ENCODE measurements at places on chromosomes 12 and 14. TPM values are rescaled to one million over a fixed set of nuclear protein-coding genes. Genes with fewer than 3 reads are reported as not detected.

GRCh38 chr12:98280621-98281020 lies 234.8 kb upstream of the TMPO start:
- no peak for DNase-seq

GRCh38 chr14:39099748-39100147 lies 3.3 kb downstream of the SEC23A start:
- DNase-seq, result no peak

GRCh38 chr14:26026384-26026783 lies 571.4 kb downstream of the NOVA1 start:
- no peak for DNase-seq

DNA sequence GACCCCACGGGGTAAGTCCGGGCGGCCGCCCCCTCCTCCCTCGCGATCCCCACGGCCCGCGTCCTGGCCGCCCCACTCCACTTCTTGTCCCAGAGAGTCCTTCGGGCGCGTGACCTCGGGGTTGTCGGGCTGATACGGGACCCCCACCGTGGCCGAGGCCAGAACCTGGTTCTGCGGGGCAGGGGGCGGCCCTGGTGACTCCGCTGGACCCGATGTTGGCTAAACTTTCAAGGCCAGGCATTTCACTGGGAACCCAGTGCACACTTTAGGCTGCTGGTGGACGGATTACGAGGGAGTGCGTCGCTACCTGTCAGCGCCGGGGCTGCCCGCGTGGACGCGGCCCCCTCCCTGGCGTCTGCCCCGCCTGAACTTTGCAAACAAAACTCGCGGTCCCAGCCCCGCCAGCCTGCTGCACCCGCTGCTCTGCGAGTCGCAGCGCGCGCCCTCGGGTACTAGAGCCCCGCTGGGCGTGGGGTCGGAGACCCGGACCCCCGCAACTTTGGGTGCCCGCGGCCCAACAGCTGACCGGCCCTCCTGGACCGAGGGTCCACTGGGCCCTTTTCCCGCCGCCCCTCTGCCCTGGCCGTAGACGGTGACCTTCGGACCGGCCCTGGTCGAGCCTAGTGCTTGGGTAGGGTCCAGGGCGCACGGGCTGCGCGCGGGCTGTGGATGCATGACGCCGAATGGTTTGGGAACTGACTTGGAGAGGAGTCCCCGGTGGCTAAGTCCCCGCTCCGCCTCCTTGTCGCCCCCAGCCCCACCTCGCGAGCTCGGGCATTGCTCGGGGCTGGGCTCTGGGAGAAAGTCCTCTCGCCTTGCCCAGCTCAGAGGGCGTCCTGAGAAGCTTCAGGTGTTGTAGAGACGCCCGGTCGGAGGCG lies 624 bp downstream of the RIN3 start:
- DNase-seq, result peak; percentile 50

- no peak for DNase-seq
These were observed 285.8 kb upstream of the G2E3 start for GRCh38 chr14:30272848-30273832.

- DNase-seq, result no peak
These were observed 31.2 kb downstream of the SLC39A9 start for GRCh38 chr14:69429643-69430042.

DNA sequence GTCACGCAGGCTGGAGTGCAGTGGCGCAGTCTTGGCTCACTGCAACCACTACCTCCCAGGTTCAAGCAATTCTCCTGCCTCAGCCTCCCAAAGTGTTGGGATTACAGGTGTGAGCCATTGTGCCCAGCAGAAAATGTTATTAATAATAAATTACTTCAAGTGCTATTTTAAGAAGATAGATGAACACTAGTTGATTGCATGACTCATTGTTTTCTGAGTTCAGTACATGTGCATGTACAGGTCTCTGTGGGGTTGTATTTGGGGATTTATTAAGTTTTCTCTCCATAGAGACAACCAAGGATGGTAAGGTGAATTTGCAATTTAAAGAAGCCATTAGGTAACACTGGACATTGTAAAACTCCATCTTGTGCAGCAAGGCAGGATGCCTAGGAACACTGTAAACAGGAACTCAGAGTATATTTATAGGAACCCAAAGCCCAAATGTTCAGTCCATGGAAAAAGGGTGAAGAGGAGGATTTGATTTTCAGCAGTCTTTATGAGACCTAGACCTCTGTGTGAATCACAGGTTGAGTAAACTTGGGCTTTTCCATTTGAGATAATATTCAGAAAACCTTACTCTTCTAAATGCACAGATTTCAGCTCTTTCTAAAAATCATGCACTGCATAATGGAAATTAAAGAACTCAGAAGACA lies 49.3 kb upstream of the TMPO start:
- DNase-seq, result no peak

DNA sequence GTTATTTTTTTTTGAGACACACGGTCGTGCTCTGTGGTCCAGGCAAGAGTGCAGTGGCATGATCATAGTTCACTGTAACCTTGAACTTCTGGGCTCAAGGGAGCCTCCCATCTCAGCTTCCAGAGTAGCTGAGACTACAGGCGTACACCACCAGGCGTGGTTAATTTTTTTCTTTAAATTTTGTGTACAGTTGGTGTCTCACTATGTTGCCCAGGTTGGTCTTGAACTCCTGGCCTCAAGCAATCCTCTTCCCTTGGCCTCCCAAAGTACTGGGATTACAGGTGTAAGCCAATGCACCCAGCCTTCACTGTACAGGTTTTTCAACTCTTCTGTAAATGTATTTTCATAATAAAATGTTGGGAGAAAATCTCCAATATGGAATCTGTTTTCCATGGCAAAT lies 5.7 kb upstream of the KLC1 start:
- DNase-seq, result no peak

DNA sequence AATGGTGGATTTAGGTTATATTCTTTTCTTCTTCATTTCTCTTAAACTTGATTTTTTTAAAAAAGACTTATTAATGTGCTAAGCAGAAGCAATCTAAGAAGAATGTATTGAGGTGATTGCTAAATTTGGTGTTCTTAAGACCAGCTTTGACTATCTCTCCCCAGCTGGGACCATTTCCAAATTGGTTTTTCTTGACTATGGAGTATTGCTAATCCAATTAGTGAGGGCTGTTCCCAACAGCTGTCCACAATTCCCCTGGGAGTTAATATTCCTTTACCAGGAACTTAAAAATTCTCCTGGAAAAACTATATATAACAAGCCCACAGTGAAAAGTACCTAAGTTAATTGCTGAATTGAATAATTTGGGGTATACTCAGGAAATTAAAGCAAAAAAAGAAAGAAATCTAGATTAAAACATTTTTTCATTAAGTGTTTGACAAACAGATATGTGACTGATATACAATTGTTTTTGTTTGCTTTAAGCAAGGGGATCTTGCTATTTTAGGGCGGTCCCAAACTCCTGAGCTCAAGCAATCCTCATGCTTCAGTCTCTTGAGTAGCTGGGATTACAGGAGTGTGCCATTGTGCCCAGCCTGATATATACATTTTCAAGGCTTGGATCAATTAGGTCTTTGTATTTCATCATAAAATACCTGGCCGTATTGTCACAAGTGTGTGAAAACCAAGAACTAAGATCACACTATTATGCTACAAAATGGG lies 105.0 kb downstream of the FAR2 start:
- peak; percentile 70 for DNase-seq

DNA sequence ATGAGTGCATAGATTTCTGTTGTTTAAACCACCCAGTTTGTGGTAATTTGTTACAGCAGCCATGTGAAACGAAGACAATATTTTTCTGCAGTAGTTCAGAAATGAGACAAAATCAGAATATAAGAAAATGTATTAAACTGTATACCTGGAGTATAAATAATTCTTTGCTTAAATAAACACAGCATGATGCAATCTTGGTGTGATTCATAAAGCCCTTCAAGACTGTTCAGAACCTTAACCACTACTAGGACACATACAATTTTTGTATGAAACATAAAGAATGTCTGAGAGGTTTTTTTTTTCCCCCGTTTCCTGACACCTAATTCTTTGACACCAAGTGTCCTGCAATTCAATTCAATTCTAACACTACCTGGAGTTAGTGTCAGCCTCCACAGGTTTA lies 10.5 kb downstream of the C12orf75 start:
- DNase-seq, result no peak

DNA sequence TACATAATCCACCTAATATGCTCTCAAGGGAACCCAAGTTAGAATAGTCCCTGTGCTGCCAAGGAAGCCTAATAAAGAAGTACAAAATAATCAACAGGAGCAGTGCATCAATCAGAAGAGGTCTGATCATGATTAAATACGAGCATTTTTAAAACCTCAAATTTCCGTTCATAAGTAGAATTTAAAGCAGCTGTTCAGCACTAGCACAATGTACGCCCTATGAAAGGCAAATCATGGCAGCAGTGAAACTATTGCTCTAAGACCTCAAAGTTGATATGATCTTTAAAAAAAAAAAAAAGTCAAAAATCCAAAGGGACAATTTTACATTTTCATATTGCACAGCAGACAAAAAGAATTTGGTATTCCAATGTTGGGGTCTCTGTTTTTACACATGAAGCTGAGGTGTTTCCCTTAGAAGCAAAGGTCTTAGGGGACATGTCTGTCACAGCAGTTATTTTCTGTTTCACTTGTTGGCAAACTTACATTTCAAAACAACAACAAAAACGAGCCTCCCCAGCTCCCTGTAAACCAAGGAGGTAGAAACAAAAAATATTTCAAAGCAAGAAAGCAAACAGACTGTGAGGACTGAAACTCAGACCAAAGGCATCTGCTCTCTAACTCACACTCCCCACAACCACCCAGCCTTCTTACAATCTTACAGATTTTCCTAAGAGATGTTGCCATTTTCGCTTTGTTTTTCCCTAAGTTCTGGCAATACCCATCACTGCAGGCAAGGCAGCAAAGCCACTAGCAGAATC lies 28.2 kb downstream of the SOX5 start:
- DNase-seq, result peak; percentile 7

GRCh38 chr12:69533844-69534243 lies 51.4 kb upstream of the CCT2 start:
- no peak for DNase-seq

- no peak for DNase-seq
These were observed 27.0 kb downstream of the MAP3K9 start for GRCh38 chr14:70782361-70782760.

GRCh38 chr14:49687942-49688700 lies at the start of gene POLE2:
Gene POLE2 (minus strand): TSS chr14:49688214. CDS start chr14:49688203, 11 bp downstream.
- DNase-seq, result peak; percentile 89

DNA sequence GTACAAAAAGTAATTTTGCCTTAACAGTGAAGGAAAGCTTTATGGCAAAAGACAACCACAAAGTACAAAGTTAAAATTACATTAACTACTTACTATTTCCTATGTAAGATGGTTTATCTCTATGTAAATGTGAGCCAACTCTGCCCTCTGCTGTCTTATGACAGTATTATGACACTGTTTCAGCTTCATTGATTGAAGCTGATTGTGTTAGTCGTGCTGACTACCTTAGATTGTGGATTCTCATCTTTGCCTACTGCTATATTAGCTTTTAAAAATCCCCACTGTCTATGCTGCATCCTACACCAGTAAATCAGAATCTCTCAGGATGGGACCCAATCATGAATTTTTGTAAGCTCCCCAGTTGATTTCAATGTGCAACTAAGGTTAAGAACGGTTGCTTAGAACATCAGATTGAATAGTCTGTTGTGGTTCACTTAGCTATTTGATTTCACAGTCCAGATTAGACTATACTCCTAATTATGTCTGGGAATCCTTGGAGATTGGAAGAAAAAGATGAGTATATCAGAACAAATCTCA lies 12.2 kb upstream of the SPTB start:
- peak; percentile 74 for DNase-seq

PGF gene
- polyA plus RNA-seq, result 32.3 TPM

COPZ1 gene
- 137 TPM for polyA plus RNA-seq

RBP5 gene
- polyA plus RNA-seq, result 5.0 TPM

KCNC2 gene
- polyA plus RNA-seq, result 0.29 TPM

DACT1 gene
- polyA plus RNA-seq, result 28.8 TPM

TMEM229B gene
- 0.26 TPM for polyA plus RNA-seq

FKBP4 gene
- polyA plus RNA-seq, result 45.9 TPM

OR4K1 gene
- not detected for polyA plus RNA-seq

DIABLO gene
- polyA plus RNA-seq, result 39.6 TPM

HVCN1 gene
- polyA plus RNA-seq, result 6.4 TPM

PRH2 gene
- 0.49 TPM for polyA plus RNA-seq

TRHDE gene
- polyA plus RNA-seq, result 0.49 TPM
